ENCODE measurements at places on chromosomes 5 and 9. TPM values are rescaled to one million over a fixed set of nuclear protein-coding genes. Genes with fewer than 3 reads are reported as not detected.

PGM5 gene
- total RNA-seq = not detected

MAMDC2 gene
- not detected for total RNA-seq

GRCh38 chr5:177994561-177995190 lies 1.4 kb downstream of the PROP1 start:
- no peaks in the 10 kb centered on the region for H3K27me3 ChIP-seq
- no peaks in the 10 kb centered on the region for H3K4me1 ChIP-seq
- H3K27ac ChIP-seq = no peak overlapping the region
- no peak for DNase-seq

- peaks cover 13% of the 10 kb centered on the region for H3K4me1 ChIP-seq
- H3K4me3 ChIP-seq = no peak overlapping the region
- no peaks in the 10 kb centered on the region for H3K27me3 ChIP-seq
- no peak overlapping the region for H3K27ac ChIP-seq
- DNase-seq = no peak
- no peaks in the 10 kb centered on the region for H3K36me3 ChIP-seq
Measured at GRCh38 chr9:126526218-126527108, 87.3 kb upstream of the LMX1B start.

DNA sequence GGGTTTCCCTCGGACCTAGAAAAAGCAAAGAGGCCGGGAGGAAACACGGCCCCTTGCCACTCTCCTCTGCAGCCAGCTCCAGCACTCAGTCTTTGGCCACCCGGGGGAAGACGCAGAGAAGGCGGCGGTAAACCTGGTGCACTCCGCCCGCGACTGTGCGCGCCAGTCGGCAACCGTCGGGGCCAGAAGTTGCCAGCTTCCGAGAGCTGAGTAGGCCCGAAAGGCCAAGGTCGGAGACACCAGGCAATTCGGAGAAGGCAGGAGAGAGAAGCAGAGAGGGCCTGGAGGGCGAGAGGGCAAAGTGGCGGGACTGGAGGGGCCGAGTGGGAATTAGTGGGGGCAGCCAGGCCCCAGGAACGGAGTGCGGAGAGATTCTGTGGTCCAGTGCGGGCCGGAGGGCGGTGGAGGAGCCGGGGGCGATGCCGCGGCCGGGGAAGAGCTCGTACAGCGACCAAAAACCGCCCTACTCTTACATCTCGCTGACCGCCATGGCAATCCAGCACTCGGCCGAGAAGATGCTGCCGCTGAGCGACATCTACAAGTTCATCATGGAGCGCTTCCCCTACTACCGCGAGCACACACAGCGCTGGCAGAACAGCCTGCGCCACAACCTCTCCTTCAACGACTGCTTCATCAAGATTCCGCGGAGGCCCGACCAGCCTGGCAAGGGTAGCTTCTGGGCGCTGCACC lies at the start of gene FOXB2:
Gene FOXB2, plus strand, starts transcription at position 420 of the 690 bp plus-strand sequence. Its CDS starts 0 bp downstream, at position 420.
- H3K27ac ChIP-seq = no peak within 1 kb of the TSS
- peaks cover 20% of the 10 kb centered on the region for H3K4me1 ChIP-seq
- no peak within 1 kb of the TSS for H3K4me3 ChIP-seq
- DNase-seq = no peak
- H3K36me3 ChIP-seq = no peaks in the 10 kb centered on the region

DNA sequence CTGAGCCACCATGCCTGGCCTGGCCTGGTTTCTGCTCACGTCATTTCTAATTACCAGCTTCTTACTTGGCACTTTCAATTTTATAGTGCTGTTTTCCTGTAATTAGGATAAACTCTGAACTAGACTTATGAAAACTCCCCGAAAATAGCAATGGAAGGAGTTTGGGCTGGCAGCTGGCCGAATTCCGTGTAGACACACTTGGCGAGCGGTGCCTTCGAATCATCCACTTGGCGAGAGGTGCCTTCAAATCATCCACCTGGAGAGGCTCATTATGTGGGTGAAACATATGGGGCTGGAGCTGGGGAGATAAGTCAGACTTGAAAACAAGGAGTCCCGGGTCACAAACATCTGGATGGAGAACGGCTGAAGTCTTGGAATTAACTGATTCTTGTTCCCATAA lies 203.7 kb downstream of the ROR2 start:
- no peak for DNase-seq
- no peak overlapping the region for H3K4me3 ChIP-seq
- no peak overlapping the region for H3K27ac ChIP-seq

GRCh38 chr5:120615967-120616645 lies 152.0 kb downstream of the PRR16 start:
- H3K4me1 ChIP-seq = no peaks in the 10 kb centered on the region
- DNase-seq = no peak
- no peak overlapping the region for H3K4me3 ChIP-seq

NTNG2 gene
- 5.9 TPM for total RNA-seq

SPAG8 gene
- total RNA-seq = 5.6 TPM

ABLIM3 gene
- total RNA-seq = not detected

DNA sequence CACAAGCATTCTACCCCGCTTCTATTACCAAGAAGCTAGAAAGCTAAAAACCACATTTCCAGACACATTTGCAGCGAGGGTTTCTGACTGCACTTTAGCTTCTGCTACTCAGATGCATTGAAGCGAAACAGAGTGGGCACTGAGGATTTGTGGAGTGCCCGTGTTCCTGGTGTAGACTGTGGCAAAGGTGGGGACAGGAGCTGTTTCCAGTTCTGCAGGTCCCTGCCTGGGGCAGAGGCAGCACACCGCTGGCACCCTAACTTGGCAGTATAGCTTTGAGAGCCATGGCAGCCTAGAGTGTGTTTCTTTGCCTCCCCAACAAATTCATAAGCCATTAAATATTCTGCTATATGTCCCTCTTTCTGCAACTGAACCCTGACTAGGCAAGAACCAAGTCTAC lies 108.6 kb upstream of the SPOCK1 start:
- DNase-seq = no peak
- no peak overlapping the region for H3K4me3 ChIP-seq
- no peaks in the 10 kb centered on the region for H3K36me3 ChIP-seq
- no peak overlapping the region for H3K27ac ChIP-seq
- H3K4me1 ChIP-seq = no peaks in the 10 kb centered on the region
- H3K27me3 ChIP-seq = no peaks in the 10 kb centered on the region

DNA sequence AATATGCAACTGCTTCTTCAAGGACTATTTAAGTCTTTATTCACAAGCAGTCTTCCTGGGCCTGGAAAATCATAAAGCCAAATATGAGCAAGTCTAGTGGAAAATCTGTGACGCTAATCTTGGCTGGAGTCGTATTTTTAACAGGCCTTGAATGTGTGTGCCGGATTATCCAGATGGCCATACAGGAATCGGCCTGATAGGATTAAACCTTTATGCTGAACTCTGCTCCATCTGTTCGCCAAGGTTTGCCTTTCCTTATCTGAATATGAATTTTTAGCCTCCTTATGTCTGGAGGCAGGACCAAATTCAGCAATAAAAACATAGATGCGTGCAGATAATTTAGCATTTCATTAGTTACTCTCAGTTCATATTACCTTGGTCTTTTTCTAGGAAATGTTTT lies 294.5 kb downstream of the EBF1 start:
- no peaks in the 10 kb centered on the region for H3K27me3 ChIP-seq
- H3K36me3 ChIP-seq = no peaks in the 10 kb centered on the region
- no peak overlapping the region for H3K4me3 ChIP-seq

DNA sequence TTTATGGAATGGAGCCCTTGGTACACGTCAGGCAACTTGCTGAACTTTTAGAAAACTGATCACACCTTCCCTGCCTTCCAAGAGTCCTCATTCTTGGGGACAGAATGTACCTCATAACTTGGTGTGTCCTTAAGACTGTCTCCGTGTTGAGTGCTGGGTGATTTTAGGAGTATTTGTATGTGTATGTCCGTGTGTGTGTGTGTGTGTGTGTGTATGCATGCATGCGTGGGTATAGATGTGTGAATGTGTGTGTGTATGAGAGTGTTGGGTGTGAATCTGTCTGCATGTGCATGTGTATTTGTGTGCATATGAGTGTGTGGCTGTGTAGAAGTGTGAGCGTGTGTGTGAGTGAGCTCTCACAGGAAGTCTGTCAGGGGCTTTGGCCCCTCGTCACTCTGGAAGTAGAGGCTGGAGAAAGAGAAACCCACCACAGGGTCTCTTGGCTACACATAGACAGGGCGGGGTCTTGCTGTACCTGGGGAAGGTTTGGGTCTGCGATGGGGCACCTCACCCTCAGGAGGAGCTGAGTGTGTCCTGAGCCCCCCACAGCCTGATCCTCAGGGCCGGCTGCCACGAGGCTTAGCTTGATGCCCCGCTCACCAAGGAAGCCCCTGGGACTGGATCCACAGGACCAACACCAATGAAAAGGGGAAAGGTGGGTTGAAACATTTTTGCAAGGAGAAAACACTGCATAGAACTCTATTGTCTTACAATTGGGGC lies 33.1 kb upstream of the ANKRD33B start:
- no peaks in the 10 kb centered on the region for H3K4me1 ChIP-seq
- no peak overlapping the region for H3K27ac ChIP-seq
- H3K36me3 ChIP-seq = no peaks in the 10 kb centered on the region
- no peak for DNase-seq
- no peak overlapping the region for H3K4me3 ChIP-seq
- H3K27me3 ChIP-seq = no peaks in the 10 kb centered on the region

DNA sequence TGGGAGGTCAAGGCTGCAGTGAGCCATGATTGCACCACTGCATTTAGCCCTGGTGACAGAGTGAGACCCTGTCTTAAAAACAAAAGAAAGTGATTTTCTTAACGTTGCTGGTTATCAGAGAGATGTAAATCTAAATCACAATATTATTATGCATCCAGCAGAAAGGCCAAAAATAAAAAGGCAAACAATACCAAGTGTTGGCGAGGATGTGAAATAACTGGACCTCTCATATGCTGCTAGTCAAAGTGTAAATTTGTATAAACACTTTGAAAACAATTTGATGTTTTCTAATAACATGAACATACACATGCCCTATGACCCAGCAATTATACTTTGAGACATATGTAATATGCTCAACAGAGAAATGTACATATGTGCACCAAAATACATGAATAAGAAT lies 110.7 kb upstream of the CNTLN start:
- DNase-seq = no peak
- no peak overlapping the region for H3K27ac ChIP-seq
- no peaks in the 10 kb centered on the region for H3K4me1 ChIP-seq
- no peaks in the 10 kb centered on the region for H3K27me3 ChIP-seq
- no peaks in the 10 kb centered on the region for H3K36me3 ChIP-seq

GRCh38 chr5:68818057-68818695 lies 275.6 kb upstream of the SLC30A5 start:
- no peak overlapping the region for H3K4me3 ChIP-seq
- no peaks in the 10 kb centered on the region for H3K4me1 ChIP-seq
- no peak for DNase-seq
- H3K36me3 ChIP-seq = no peaks in the 10 kb centered on the region
- H3K27ac ChIP-seq = no peak overlapping the region

PALM2AKAP2 gene
- not detected for total RNA-seq

GRCh38 chr5:87845734-87846133 lies 422.9 kb downstream of the TMEM161B start:
- H3K4me3 ChIP-seq = no peak overlapping the region
- no peaks in the 10 kb centered on the region for H3K27me3 ChIP-seq
- no peaks in the 10 kb centered on the region for H3K4me1 ChIP-seq
- no peak overlapping the region for H3K27ac ChIP-seq
- H3K36me3 ChIP-seq = no peaks in the 10 kb centered on the region
- DNase-seq = no peak

DNA sequence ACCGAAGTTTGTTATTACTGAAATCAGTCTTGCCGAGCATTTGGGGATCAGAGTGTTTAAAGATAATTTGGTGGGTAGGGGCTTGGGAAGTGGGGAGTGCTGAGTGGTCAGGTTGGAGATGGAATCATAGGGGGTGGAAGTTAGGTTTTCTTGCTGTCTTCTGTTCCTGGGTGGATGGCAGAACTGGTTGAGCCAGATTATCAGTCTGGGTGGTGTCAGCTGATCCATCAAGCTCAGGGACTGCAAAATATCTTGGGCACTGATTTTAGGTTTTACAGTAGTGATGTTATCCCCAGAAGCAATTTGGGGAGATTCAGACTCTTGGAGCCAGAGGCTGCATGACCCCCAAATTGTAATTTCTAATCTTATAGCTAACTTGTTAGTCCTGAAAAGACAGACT lies 5.4 kb upstream of the ANKRD31 start:
- no peaks in the 10 kb centered on the region for H3K27me3 ChIP-seq
- H3K4me1 ChIP-seq = peaks cover 6% of the 10 kb centered on the region
- H3K4me3 ChIP-seq = no peak overlapping the region
- DNase-seq = no peak

- H3K4me3 ChIP-seq = no peak overlapping the region
- no peaks in the 10 kb centered on the region for H3K27me3 ChIP-seq
- no peaks in the 10 kb centered on the region for H3K36me3 ChIP-seq
- DNase-seq = no peak
- H3K27ac ChIP-seq = no peak overlapping the region
Measured at GRCh38 chr5:154086641-154087040, 47.9 kb downstream of the MFAP3 start.

DNA sequence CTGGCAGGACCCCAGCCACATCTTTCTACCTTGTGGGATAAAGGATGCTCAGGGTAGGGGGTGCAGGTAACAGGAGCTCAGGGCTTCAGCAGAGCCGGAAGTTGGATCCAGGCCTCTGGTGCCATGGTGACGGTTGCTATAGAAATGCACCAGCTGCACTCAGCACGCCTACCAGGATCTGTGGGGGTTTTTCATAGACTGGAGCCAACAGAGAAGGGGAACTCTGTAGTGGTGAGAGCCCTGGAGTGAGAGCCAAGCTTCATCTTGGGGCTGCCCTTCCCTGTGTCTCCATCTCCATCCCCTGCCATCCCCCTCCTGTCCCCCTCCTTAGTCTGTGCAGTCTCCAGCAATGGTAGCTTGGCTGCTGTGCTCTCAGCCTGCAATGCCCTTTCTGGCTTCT lies 27.5 kb upstream of the BOD1 start:
- H3K36me3 ChIP-seq = no peaks in the 10 kb centered on the region
- H3K27ac ChIP-seq = no peak overlapping the region
- DNase-seq = no peak
- no peaks in the 10 kb centered on the region for H3K27me3 ChIP-seq
- H3K4me1 ChIP-seq = no peaks in the 10 kb centered on the region
- H3K4me3 ChIP-seq = no peak overlapping the region

- peak overlapping the region; percentile 99 for H3K27ac ChIP-seq
- H3K4me3 ChIP-seq = peak overlapping the region; percentile 21
- DNase-seq = peak; percentile 58
- H3K36me3 ChIP-seq = peaks cover 13% of the 10 kb centered on the region
- peaks cover 80% of the 10 kb centered on the region for H3K4me1 ChIP-seq
Measured at GRCh38 chr5:151078490-151079262, 2.2 kb downstream of the TNIP1 start.

BARX1 gene
- total RNA-seq = not detected
